Effector CD8-positive, alpha-beta T cell (primary cell): ENCODE measurements at places on chromosomes 5 and 9.

DNA sequence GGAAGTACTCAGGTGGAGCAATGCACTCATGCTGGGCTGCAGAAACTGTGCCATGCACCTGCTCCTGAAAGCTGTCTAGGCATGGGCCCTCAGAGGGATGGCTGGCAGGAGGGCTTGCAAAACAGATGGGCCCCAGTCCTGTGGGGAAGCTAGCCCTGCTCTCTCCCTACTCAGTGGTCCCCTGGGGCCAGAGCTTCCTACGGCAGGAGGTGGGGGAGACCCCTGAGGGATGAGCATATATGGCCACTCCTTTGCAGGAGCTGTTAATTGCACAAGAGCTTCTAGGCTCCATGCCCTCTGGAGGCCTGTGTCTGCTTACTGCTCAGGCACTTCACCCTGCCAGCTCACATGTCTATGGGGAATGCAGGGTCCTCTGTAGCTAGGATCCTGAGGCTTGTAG is 545.3 kb upstream of the PTPRD start:
- no peak for DNase-seq

GRCh38 chr5:101929628-101930027 is 366.5 kb downstream of the SLCO4C1 start:
- DNase-seq: no peak

DNA sequence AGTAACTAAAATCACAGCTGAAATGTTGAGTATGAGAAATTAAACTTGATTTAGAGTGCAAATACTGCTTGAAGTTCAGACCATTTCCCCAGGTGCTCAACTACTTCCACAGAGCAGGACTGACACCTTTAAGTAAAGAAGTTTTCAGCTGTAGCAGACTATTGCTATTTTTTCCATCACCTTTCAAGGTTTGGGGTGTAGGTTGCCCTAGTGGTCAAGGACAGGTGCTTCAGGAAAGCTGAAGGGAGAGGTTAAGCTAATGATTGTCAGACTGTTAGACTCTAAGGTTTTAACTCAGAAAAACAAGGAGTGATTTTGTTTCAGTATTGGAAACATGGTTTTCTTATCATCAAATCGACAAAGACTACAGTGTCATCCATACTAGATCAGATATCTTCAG is 162.1 kb downstream of the CCDC192 start:
- DNase-seq: no peak

- no peak for DNase-seq
Measured at GRCh38 chr9:20599195-20599594, 23.1 kb downstream of the MLLT3 start.

- no peak for DNase-seq
Measured at GRCh38 chr5:159324102-159324755, 6.1 kb downstream of the IL12B start.

DNA sequence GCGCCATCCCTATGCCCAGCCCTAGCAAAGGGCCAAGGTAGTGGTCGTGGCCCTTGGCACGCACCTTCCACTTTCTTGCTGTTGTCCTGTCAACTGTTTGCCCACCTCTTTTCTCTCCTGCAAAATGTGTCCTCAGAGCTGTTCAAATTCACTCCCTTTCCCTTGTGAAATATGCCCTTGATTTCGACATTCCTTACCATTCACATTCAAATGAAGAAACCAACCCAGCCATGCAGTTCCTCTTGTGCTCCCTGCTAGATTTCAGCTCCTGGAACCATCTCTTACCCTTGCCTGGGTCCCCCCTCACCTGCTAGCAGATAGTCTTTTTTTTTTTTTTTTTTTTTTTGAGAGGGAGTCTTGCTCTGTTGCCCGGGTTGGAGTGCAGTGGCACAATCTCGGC is 19.6 kb upstream of the HRH2 start:
- DNase-seq: no peak

GRCh38 chr5:83848941-83849340 is 128.3 kb upstream of the HAPLN1 start:
- no peak for DNase-seq

DNA sequence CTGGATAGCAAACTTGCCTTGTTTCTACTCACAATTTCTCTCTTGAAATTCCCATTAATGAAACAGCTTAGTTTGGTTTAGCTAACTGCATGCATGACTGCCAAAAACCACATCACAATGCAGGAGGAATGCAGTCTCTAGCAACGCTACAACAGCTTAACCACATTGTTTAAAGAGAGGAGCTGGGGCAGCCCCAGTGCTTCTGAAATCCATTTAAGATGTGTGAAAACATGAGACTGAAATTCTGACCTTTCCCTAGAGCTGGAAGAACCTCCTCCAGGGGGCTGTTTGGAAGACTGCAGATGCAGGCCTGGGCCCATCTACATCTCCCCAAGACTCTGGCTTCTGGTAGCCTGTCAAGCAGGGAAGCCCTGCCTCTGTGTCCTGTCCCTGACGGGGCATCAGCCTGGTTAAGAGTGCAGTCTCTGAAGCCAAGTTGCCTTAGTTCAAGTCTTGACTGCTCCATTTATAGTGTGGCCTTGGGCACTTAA is 157.1 kb downstream of the ZNF462 start:
- DNase-seq: no peak

DNA sequence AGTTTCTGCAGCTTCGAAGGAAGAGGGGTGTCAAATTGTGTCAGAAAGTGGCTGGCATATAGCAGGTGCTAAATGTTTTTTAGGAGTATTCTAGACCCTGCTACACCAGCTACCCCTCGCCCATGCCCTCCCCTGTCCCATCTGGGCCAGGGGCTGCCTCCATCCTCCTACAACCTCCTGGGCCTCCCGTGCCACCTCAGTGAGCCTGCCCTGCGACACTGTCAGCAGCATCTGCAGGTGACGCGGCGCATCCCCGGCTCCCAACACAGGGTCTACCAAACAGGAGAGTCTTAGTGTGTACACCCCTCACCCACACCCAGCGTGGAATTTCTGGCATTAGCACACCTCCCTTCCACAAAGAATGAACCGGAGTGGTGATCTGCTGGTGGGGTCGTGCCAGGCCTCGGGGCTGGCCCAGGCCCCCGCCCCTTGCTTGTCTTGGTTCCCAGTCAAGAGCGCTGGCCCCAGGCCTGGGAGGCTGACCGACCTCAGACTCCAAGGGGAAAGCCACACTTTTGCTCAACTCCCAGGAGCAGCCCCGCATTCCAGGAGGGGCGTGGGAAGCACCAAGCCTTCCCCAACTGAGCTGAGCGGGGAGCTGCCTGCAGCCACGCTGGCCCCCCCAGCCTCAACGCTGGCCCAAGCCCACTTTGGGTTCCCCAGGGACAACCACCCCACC is 55.2 kb downstream of the NEURL1B start:
- no peak for DNase-seq

- no peak for DNase-seq
Measured at GRCh38 chr9:38346811-38347210, 45.7 kb upstream of the ALDH1B1 start.

DNA sequence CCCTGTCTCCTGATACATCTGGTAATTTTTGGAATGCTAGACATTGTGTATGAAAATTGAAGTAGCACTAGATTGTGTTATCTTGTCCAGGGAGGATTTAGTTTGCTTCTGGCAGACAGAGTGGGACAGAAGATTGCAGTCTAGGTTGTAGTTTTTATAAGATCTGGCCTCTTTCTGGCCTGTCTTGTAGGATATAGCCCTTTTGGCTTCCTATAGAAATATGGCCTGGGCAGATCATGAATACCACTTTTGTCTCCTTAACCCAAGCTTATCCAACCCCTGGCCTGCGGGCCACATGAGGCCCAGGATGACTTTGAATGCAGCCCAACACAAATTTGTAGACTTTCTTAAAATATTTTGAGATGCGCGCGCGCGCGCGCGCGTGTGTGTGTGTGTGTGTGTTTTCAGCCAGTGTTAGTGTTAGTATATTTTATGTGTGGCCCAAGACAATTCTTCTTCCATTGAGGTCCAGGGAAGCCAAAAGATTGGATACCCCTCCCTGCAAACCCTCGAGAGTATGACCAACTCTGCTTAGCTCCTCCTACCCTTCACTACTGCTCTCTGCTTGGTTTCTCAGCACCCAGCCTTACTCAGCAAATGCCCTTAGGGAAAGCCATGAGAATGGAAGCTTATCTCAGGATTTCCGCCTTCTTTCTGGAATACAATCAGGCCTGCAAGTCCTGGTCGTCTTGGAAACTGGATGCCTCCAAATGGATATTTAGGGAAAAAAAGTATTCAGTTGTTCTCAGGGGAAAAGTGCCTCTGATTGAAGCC is 26.5 kb downstream of the ANKRD33B start:
- DNase-seq: no peak

- no peak for DNase-seq
Measured at GRCh38 chr5:67530609-67531255, 334.1 kb upstream of the CD180 start.

DNA sequence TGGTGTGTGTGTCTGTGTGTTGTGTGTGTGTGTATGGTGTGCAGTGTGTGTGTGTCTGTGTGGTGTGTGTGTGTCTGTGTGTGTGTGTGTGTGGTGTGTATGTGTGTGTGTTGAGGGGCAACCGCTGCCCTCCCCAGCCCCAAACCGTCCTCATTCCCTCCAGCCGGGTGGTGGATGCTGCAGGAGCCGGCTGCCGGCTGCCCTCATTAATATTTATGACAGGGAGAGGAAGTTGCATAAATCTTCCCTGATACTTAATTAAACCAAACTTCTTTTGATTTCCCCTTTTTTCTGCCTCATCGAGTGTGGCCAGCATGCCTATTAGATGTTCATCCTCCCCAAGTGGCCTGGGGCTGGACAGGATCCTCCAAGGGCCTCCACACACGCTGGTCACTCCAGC is 121.4 kb upstream of the MVB12B start:
- DNase-seq: no peak

- DNase-seq: no peak
Measured at GRCh38 chr5:17655921-17656320, 21.7 kb downstream of the TAF11L14 start.
